Posterior cingulate gyrus (tissue), 11 donors: ENCODE measurements at places on chromosomes 7 and 10.

DNA sequence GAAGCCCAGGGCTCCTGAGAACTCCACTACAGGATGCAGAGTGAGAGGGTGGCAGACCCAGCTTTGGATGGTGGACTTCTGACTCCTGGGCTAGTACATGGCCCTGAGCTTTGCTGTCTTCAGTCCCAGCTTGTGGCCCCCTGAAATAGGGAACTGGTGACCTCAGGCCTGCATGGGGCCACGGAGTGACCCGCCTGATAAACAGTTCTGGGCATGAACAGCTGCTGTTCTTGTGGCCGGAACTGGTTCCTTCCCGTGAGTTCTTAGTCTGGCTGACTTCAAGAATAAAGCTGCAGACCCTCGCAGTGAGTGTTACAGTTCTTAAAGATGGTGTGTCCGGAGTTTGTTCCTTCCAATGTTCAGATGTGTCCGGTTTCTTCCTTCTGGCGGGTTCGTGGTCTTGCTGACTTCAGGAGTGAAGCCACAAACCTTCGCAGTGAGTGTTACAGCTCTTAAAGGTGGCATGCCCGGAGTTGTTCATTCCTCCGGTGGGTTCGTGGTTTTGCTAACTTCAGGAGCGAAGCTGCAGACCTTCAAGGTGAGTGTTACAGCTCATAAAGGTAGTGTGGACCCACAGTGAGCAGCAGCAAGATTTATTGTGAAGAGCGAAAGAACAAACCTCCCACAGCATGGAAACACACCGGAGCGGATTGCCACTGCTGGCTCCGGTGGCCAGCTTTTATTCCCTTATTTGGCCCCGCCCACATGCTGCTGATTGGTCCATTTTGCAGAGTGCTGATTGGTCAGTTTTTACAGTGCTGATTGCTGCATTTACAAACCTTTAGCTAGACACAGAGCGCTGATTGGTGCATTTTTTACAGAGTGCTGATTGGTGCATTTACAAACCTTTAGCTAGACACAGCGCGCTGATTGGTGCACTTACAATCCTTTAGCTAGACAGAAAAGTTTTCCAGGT lies 268.0 kb downstream of the ZEB1 start:
- no peak for DNase-seq

DNA sequence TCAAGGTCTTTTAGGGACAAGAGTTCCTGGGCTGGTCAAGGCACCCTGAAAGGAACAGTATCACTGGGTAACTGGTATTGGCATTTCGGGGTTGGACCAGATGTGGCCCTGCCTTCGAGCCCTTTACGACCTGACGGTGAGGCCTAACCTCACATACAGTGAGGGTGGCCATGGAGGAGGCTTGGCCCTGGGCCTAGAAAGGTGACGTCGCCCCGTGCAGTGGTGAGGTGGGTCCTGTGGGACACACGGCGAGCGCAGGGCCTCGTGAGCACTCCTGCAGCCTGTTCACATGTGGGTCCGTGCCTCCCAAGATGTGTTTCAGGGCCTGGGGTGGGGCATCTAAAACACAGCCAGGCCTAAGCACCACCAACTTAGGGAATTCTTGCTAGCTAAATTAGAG lies 36.1 kb downstream of the CRHR2 start:
- no peak for DNase-seq

- DNase-seq: no peak
These were observed 181.8 kb downstream of the MACC1 start for GRCh38 chr7:20035279-20035875.

DNA sequence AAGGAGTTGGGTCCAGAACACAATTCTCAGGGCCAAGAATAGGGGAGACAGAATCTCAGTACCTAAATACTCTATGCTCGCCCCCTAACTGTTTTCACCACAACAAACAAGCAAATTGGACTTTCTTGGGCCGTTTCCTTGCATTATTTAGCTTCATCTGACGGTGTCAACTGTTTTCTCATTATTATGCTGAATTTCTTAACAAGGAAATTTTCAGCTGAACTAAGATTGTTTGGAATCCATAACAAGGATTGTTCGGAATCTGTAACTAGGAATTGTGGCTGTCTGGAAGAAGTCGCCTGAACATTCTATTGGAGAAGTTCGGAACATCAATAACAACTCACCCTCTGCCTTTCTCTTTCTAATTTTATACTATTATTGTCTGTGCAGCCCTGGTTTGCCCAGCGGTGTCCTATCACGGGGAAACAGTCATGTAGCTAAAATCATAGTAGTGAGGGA lies 15.5 kb upstream of the DLX6 start:
- DNase-seq: no peak

DNA sequence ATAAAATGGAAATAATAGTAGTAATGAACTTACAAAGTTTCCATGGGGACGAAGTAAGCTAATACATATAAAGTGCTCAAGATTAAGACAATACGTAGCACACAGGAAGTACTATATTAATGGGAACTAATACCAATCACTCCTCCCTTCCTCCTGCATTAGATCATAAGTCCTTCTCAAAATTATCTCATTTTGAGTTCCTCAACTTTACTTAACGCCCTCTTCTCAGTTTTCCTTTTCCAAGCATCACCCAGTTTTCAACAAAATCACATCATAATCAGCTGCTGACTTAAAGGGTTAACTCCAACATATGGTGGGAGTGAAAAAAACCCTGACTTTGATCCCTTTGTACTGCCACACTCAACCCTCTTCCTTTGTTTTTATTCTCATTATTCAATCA lies 24.4 kb downstream of the JMJD1C start:
- no peak for DNase-seq

DNA sequence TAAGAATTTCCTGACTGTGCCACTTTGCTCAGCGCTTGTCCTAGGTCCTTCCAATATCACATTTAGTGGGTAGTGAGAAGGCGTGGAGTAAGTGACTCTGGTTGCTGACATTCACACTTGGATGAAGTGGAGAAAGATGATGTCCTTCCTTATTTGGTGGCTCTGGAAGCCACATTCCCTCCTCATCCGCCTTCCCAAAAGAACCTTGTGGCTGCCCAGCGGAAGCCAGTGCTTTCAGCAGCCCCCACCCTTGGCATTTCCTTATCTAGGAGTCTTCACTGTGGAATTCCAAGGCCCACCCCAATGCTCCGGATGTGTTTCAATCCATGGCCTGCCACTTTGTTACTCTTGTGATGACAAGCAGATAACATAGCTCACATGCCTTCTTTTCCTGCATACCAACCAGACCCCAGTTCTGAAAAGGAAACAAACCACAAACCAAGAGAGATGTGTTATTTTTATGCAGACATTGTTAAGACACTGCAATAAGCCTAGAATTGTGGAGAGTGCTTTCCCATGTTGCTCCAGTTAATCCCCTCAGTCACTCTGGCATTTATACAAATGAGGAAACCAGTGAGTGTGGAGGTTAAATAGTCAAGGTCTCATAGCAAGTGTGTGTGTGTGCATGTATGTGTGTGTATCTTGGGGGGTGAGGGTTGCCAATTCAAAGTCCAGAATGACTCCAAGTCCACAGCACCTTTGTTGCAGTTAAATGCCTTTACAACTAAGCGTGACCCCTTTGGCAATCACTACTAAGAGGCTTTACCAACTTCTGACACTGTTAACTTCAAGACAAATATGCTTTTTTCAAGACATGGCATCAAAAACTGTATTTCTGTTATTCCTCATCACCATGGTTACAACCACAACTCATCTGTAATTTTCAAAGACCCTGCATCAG lies 10.3 kb upstream of the ANKRD1 start:
- no peak for DNase-seq

DNA sequence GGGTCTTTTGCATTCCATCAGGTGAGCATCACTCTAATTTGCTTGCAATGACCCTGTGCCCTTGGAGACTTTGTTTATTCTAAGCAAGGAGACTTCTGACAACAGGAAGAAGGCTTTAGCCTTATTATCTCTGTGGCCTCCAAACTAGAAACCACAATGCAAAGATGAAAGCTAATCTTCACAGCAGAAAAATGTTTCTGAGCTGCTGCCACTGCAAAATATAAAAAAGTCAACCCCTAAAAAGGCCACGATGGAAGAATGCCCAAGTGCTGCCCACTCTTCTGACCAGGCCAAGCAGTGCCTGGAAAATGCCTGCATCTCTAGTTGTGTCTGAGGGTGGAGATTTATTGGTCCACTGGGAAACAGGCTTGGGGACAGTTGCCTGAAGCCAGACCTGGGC lies 299.9 kb downstream of the C7orf25 start:
- no peak for DNase-seq

DNA sequence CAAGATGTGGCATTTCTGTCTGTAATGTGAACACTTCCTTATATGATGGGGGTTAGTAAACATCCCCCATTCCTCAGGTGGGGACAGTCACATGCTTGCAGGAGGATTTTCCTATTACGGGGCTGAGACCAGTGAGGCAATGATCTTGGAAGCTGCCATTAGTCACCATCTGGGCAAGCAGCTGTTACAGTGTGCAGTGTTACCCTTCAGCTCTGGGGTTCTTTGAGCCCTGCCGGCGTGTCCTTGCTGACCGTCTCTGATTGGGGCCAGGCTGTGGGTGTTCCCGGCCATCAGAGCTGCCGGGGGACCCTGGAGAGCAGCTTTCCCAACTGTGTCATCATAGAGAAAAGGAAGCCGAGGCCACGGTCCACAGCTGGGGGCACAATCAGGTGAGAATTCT lies 126.8 kb upstream of the FAM20C start:
- DNase-seq: no peak

GRCh38 chr7:124351950-124352349 lies 319.1 kb upstream of the TMEM229A start:
- peak; percentile 42 for DNase-seq

DNA sequence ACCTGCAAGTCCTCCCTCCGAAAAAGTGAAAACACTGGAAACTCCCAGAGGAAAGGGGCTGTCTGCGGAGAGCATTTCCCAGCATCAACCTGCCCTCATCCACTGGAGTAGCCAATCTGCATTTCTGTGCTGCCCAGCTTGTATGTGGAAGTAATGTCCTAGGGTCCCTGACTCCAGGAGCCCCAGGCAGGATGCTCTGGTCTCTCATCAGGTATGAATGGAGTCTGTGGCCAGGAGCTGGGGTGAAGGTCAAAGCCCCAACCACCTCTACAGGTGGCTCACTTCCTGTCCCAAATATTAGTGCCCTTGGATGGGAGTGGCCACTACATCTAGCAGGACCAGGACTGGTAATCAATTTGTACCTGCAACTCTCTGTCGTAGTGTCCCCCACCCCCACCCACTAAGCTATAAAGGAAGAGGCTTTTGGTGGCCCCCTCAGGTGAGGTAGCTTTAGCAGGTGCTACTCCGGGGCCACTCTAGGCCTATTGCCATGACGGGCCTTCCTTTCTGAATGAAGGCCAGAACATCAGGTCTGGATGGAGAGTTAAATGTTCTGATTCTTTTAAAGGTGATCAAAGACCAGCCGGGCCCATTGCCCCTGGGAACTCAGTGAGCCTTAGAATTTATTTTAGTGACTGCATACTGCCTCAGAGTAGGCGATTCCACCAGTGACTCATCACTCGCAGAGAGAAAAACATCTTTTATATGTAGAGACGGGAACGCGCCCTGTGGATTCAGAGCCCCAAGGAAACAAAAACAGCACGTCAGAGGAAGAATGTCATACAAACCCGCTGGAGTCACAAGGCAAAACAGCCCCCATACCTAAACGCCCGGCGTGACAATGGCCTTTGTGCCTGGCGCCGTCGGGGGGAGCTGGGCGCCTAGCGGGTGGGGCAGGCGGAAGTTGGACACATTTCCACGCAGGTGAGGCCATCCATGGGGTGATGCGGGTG lies 13.0 kb downstream of the EN2 start:
- peak; percentile 50 for DNase-seq

- no peak for DNase-seq
These were observed 29.2 kb upstream of the APBB1IP start for GRCh38 chr10:26408858-26409494.

- DNase-seq: no peak
These were observed 386.2 kb downstream of the KCNMA1 start for GRCh38 chr10:77251297-77252013.
